ENCODE measurements at places on chromosomes 1 and 21.

DNA sequence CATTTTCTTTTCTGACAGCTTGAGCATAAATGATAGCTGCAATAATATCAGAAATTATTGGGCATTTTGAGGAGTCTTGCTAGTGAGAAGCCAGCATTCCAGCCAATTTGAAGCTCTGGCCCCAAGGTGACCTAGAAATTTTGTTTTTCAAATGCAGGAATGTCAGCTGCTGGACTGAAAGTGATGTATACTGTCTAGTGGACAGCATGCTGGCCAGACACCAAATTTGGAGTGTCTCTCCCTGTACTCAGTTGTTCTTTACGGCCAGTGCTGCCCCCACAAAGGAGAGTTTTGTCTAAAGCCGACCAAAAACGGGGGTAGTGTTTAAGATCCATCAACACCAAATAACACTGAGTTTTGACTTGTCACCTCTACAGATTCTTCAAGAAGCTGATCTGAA, 5.2 kb downstream of the RGS7 start:
- no peak for DNase-seq

GRCh38 chr1:226571893-226572292, 23.3 kb downstream of the STUM start:
- peak; percentile 34 for DNase-seq

- no peak for DNase-seq
Observed at GRCh38 chr1:114270718-114271117, 117.0 kb upstream of the SYT6 start.

DNA sequence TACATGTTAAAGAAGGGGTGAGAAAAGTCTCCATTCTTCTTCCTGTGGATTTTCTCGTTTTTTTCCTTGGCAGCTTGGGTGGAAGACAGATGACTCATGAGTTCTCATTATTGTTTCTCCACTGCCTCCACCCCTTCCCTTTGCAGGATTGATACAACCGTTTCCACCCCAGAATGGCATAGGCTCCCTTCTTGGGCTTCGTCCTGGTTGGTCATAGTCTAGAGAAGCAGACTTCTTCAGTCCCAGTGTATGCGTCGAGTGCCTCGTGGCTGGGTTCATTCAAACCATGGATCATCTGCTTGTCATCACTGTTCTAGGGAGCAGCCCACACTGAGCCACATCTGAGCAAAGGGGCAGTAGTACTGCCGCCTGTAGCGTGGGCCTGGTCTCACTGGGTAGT, 13.7 kb downstream of the PTGFRN start:
- no peak for DNase-seq

GRCh38 chr1:81756872-81757271, 43.9 kb upstream of the ADGRL2 start:
- no peak for DNase-seq

GRCh38 chr1:212401838-212402582, 12.7 kb downstream of the PACC1 start:
- DNase-seq: no peak

DNA sequence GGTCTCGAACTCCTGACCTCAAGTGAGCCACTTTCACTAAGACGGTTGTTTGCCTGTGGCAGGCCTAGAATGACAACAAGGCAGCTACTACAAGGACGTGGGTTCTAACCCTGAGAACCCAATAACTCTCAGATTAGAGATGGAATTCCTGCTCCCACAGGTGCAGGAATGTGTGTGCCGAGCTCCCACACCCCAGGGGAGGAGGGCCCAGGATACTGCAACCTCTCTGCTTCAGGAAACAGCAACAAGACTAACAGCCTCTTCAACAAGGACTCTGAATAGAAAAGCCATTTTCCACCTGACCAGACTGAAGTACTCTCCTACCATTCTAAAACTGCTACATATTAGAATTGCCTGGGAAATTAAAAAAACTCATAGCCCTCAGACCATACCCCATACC, 4.9 kb downstream of the LSM10 start:
- no peak for DNase-seq

GRCh38 chr1:47898133-47898845, 98.9 kb downstream of the TRABD2B start:
- no peak for DNase-seq

- DNase-seq: no peak
Observed at GRCh38 chr1:9901148-9902059, 8.7 kb downstream of the CTNNBIP1 start.

DNA sequence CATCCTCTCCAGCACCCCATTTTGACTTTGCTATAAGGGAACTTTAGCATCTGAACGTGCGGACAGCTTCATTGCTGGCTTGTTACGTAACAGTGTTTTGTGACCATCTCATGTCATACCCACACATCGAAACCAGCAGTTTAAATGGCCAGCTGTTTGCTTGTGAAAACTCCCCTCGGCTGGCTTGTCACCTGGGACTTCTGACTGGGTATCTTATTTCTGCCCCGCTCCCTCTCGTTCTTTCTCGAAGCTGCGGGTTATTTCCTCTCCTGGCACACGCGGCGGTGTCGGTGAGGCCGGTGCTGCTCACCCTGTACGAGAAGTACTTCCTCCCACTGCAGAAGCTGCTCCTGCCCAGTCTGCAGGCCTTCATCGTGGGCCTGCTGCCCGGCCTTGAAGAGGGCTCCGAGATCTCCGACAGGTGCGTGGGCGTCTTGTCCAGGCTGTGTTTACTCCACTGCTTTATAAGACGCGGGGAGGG, 43.5 kb downstream of the DOP1B start:
- peak; percentile 84 for DNase-seq

- no peak for DNase-seq
Observed at GRCh38 chr1:244665771-244666217, 12.9 kb downstream of the DESI2 start.

DNA sequence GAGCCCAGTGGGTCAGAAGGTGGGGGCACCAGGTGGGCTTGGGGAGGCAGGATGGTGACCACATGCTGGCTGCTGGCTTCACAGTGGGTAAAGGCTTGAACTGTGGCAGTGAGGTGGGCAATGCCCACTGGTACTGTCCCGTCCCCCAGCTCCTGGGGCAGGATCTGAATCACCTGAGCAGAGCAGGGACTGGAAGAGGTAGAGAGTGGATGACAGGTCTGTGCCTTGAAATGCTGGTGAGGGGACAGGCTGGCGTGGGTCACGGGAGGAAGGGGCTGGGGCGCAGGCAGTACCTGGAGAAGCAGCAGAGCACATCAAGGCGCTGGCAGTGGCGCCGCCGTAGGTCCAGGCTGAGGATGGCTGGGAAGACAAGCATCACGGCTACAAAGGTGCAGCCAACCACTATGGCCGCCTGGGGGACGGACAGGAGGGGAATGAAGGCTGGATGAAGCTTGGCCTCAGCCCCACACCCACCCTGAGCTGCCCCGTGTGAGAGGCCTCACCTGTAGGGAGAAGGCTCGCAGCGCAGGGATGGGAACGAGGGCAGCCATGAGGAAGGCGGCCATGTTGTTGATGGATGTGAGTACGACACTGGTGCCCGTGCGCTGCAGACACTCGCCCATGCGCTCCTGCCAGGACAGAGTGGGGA, 14.9 kb downstream of the PTCH2 start:
- DNase-seq: peak; percentile 74

- DNase-seq: no peak
Observed at GRCh38 chr1:111729271-111729921, 9.8 kb downstream of the INKA2 start.

DNA sequence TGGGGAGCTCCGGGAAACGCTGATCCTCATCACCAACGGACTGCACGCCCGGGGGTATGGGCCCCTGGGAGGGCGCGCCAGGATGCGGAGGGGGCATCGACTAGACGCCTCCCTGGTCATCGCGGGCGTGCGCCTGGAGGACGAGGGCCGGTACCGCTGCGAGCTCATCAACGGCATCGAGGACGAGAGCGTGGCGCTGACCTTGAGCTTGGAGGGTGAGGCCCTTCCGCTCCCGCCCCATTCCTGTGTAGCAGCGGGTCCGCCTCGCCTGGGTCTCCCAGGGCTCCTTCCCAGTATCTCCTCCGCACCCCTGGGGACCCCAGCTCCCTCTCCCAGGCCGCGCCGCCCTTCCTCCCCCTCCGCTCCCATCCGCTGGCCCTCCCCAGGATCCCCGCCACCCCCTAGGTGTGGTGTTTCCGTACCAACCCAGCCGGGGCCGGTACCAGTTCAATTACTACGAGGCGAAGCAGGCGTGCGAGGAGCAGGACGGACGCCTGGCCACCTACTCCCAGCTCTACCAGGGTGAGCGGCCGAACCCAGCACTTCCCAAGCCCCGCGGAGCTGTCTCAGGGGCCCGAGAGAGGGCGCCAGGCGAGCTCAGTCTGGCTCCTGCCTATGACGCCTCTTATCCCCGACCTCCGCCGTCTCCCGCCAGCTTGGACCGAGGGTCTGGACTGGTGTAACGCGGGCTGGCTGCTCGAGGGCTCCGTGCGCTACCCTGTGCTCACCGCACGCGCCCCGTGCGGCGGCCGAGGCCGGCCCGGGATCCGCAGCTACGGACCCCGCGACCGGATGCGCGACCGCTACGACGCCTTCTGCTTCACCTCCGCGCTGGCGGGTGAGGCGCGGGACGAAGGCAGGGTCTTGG, 5.0 kb downstream of the HAPLN2 start:
- DNase-seq: peak; percentile 81

DNA sequence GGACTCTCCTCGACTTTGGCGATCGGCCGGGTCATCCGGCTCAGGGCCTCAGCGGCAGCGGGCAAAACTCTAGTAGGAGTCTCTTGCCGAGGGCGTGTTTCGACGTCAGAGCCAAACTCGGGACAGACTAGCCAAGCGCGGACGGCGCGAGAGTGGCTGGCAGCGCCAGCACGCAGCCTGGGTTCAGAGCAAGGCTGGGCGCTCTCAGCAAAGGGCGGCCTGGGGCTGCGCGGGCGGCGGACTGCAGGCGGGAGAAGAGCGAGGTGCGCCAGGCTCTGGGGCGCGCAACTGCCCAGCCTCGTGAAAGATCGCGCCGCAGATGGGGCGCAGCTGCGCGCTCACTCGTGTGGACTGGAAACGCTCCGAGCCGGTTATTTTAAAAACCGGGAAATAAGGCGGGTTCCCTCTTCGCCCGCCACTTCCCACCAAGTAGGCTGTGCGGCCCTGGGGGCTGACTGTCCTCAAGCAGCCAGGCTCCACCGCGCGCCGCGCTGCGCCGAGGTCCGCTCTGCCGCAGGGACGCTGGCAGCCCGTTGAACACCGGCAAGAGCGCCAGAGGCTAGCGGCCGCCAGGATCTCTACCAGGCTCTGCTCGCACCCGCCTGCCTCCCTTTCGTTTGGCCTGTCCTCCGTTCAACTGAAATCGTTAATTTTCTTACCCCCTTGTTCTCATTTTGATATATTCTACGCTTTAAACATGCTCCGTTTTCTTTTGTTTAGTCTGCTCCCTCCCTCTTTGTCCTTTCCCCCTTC, 2.4 kb downstream of the ALX3 start:
- DNase-seq: peak; percentile 75

GRCh38 chr1:220787069-220787619, 431 bp downstream of the MTARC1 start:
- peak; percentile 85 for DNase-seq

- DNase-seq: no peak
Observed at GRCh38 chr1:234125283-234125682, 220.8 kb downstream of the SLC35F3 start.

DNA sequence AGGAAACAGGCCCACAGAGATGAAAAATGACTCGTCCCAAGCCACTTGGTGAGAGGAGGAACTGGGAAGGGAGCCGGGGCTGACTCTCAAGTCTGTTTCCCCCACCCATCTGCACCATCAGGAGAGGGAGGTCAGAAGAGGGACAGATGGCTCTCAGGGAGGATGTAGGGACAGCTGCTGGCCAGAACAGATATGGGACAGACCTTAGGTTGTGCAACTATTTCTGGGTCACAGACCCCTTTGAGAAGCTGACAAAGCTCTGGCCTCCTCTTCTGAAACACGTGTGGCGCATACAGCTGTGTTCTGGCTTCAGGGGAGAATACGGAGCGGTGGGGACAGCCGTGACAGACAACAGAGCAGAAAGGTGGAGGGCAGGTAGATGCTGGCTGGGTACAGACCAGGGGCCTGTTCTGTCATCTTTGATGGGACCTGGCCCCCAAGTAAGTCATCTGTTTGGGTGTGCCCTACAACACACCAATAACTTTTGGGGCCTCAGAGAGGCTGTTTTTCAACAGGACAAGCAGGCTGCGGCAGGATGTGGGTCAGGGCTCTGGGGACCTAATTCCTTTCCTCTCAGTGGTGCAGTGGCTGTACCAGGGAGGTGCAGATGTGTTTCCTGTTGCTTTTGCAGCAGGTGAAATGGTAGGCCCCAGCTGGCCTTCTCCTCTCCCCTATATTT, 7.3 kb downstream of the SH3BGRL3 start:
- peak; percentile 93 for DNase-seq

DNA sequence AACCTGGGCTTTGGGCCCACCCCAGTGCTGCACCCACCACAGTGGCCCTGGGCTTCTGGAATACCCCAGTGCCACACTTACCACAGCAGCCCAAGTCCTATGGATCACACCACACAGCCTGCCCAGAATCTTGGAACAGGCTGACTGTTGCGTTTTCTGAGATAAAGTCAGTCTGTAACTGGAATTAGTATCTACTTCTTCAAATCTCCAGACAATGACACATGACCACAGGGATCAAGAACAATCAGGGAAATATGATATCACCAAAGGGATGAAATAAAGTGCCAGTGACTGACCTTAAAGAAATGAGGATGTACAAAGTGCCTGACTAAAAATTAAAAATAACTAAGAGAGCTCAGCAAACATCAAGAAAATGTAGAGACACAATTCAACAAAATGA, 239.7 kb upstream of the PLD5 start:
- DNase-seq: no peak

- no peak for DNase-seq
Observed at GRCh38 chr1:221739677-221740025, 2.2 kb downstream of the DUSP10 start.

GRCh38 chr1:166040202-166040997, 126.4 kb downstream of the FAM78B start:
- DNase-seq: no peak

DNA sequence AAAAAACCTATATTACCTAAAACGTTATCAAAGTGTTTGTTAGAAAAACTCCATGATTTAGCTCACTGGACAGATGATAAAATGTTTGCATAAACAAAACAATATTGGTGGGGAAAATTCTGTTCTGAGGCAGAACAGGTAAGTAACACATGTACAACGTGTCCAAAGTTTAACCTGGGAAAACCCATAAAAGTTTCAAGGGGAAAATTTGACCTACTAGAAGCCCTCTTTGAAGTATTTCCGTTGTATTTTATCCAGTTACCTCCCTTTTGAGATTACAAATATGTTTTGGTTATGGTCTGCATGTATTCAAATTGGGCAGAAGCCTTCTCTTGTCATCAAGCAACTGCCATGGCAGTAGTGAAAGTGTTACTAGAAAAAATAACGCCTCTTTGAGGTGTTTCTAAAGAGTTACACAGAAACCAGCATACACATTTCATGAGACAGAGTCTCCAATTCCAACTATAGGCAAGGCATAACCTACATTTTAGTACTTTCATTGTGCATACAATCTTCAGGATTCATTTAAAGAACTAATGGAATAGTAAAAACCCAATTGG, 58.0 kb upstream of the PDC start:
- no peak for DNase-seq

DNA sequence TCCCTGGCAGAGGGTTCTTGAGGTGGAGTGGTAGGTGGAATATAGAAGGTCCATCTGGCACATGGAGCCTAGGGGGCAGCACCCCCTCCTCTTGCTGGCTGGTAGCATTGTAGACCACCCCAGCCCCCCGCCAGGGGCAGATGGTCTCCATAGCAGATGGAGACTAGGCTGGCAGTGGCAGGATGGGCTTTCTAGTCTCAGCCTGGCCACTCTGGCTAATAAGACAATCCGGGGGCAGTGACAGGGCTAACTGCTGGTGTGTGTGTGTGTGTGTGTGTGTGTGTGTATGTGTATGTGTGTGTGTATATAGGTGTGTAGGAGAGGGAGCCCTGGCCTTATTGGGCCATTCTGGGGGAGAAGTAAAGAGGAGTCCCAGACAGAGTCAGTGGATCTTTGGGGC, 16.1 kb downstream of the UTP11 start:
- no peak for DNase-seq
